Prostate gland (tissue), 2 donors: ENCODE measurements at places on chromosomes 12 and 14. TPM values are rescaled to one million over a fixed set of nuclear protein-coding genes. Genes with fewer than 3 reads are reported as not detected.

- H3K27ac ChIP-seq = no peak overlapping the region
- H3K36me3 ChIP-seq = no peaks in the 10 kb centered on the region
- H3K4me3 ChIP-seq = no peak overlapping the region
- DNase-seq = no peak
Measured at GRCh38 chr12:93148412-93148811, 219.3 kb upstream of the EEA1 start.

Gene MSI1
- total RNA-seq = 8.2 TPM

GRCh38 chr14:58368956-58369355 is 26.8 kb upstream of the TOMM20L start:
- no peak for DNase-seq
- no peaks in the 10 kb centered on the region for H3K36me3 ChIP-seq
- no peak overlapping the region for H3K27ac ChIP-seq
- H3K4me1 ChIP-seq = no peaks in the 10 kb centered on the region
- no peak overlapping the region for H3K4me3 ChIP-seq

DNA sequence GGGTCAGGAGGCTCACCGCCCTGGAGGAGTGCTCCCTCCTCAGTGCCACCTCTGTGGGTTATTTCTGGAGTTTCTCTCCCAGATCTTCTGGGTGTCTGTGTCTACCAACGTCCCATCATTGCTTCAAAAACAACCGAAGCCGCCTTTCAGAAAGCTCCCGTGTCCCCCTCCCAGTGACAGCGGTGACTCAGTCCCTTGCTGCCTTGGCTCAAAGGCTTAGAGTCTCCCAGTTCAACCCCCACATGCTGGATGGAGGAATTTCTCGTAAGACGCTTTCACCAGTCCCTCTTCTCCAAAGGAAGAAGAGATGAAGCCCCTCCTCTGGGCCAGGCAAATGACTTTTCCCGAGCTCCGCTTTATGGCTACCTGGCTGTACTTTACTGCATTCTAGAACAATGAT is 146.6 kb downstream of the RBM19 start:
- no peaks in the 10 kb centered on the region for H3K36me3 ChIP-seq
- no peak for DNase-seq
- H3K4me1 ChIP-seq = no peaks in the 10 kb centered on the region
- no peak overlapping the region for H3K4me3 ChIP-seq

- DNase-seq = peak; percentile 50
- H3K27me3 ChIP-seq = no peaks in the 10 kb centered on the region
- H3K4me3 ChIP-seq = no peak overlapping the region
- no peak overlapping the region for H3K27ac ChIP-seq
- H3K36me3 ChIP-seq = no peaks in the 10 kb centered on the region
Measured at GRCh38 chr12:92065018-92065499, 80.6 kb downstream of the BTG1 start.

GRCh38 chr14:42715316-42715715 is 1108.6 kb downstream of the LRFN5 start:
- no peaks in the 10 kb centered on the region for H3K4me1 ChIP-seq
- no peak for DNase-seq
- H3K27me3 ChIP-seq = no peaks in the 10 kb centered on the region
- H3K36me3 ChIP-seq = no peaks in the 10 kb centered on the region
- no peak overlapping the region for H3K27ac ChIP-seq

GRCh38 chr12:29795715-29796114 is 12.0 kb upstream of the TMTC1 start:
- no peaks in the 10 kb centered on the region for H3K4me1 ChIP-seq
- no peak overlapping the region for H3K27ac ChIP-seq
- H3K36me3 ChIP-seq = no peaks in the 10 kb centered on the region
- H3K27me3 ChIP-seq = no peaks in the 10 kb centered on the region
- no peak overlapping the region for H3K4me3 ChIP-seq

GRCh38 chr14:89503431-89503996 is 86.5 kb upstream of the FOXN3 start:
- H3K27ac ChIP-seq = no peak overlapping the region
- no peaks in the 10 kb centered on the region for H3K36me3 ChIP-seq
- DNase-seq = no peak

DNA sequence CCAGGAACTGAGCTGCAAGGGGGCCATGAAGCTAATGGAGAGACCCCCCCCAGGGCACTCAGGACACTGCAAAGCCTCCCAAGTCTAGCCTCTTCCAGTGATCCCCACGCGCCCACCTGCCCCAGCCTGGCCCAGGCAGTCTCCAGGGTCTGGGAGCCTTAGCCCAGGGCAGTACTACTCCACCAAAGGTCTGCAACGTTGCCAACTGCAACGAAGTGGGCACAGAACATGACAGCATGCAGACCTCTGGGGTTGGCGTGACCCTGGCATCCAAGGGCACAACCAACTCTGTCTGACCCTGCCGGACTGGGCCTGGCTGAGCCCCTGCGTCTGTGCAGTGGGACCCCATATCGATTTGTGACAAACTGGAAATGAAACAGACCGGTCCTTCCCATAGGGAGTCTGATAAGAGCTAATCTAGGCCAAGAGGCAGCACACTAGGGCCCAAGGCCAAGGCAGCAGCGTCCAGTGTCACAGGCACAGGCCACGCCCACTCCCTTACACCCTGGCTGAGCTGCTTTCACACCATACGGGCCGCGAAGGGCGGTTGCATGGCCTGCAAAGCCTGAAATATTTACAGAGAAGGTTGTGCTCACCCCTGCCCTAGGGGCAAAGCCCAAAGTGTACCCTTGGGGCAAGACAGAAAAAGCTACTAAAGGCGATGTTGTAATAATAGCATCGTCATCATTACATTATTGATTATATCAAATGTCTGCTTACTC is 76.7 kb downstream of the NCOR2 start:
- H3K4me1 ChIP-seq = no peaks in the 10 kb centered on the region
- no peak for DNase-seq
- no peaks in the 10 kb centered on the region for H3K27me3 ChIP-seq
- H3K4me3 ChIP-seq = no peak overlapping the region

Gene IL22
- total RNA-seq = not detected

Gene HCAR2
- 1.6 TPM for total RNA-seq
